Glutamatergic neuron (in vitro differentiated cells): ENCODE measurements at places on chromosomes 2 and 18. TPM values are rescaled to one million over a fixed set of nuclear protein-coding genes. Genes with fewer than 3 reads are reported as not detected.

DNA sequence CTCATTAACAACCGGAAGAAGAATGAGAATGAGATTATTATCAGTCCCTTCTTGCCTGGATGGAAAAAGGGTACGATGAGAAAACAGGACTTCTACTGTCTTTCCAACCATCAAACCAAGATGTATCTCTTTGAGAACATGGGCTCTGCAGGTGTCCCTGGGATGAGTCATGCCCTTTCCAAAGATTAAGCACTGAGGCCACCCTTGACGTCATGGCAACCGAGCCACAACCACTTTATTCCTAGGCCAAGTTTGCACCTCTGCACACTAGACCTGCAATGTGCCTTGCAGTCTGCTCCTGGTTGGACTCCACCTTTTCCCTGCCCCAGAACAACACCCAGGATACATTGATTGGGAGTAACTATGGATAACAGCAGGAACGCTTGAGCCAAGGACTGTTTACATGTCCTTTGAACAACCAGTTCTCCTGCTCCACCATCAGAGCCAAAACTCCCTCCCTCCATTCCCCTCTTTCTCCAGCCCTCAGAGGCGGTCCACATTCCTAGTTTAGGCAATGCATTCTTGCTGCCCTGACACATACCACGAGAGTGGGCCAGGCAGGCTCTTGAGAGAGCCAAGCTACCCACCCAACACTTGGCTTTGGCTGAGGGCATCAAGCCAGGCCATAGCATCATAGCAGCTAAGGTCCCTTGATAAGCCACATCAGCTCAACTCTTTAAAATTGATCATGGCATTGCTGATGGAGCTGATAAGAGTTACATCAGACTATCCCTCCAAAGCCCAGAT lies 310.7 kb downstream of the TNS1 start:
- DNase-seq, result no peak

DNA sequence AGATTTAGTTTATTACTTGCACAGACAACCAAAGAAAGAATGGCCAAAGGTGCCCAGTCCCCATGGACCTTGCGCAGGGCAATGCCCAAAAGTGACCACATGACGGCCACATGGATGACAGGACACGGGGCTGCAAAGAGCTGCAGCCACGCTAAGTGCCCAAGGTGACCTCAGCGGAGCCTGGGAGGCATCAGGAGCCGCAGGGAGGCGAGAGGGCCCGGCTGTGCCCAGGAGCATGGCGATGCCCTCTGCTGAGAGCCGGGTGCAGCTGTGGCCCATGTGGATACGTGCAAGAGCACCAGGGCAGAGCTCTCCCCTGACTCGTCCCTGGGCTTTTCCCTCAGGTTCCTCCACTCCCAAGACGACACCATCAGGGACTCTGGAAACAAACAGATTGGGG lies 14.7 kb downstream of the HES6 start:
- no peak for DNase-seq

DNA sequence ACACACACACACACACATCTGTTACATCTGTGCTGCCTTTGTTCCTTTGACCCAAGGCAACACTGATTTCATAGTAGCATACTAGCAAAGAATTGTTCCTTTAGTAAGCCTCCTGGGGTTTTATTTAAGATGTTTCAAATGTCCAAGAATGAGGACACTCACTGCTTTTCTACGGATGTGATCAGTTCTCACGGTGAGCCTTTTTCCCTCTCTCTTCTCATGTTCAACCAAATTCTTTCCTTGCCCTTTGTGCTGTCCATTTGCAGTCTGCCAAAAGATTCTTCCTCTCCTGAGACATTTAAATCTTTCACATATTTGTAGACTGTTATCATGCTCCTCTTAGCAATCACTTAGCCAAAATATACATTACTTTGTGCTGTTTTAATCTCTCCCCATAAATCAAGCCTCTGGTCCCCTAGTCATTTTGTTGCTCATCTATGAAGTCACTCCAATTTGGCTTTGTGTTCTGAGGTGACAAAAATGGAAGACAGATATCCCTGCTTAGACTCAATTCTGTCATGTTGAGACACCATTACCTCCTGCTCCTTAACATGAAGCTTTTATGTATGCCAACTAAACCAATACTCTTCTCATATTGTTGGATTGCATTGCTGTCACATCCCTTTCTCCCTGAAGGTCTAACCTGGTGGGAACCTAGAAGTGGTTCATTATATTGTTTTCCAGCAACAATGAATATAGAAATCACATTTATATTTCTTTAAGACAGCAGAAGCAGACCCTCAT lies 1605.3 kb upstream of the ACVR2A start:
- no peak for DNase-seq

DNA sequence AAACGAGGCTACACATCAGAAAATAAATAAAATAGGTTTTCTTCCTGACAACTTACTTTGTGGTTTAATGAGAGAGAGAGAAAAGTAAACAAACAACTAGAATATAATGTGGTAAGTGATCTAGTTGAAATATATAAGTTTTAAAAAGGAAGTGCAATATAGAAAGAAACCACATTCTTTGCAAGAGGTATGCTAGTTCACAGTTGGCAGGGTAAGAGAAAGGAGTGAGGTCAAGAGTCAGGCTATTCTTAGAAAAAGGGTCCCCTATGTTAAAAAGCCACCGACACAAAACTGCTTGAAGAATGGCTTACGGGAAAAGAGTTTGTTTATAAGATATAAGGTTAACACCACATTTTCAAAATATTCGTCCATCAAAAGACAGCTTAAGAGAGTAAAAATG lies 462.1 kb downstream of the ERBB4 start:
- no peak for DNase-seq

DNA sequence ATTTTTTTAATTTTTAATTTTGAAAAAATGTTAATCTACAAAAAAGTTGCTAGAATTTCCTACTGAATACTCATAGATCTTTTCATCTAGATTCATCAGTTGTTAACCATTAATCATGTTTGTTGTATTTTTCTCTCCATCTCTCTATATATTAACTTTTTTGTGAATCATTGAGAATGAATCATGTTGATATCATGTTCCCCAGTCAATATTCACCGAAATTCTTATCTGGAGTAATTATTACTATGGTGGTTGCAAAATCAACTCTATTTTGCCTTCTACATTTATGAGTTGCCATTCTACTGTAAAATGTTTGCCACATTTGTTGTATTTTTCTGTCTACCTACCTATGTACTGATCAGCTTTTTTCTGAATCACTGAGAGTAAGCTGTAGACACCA lies 154.0 kb downstream of the SPP2 start:
- no peak for DNase-seq

REG3G gene
- not detected for total RNA-seq

RBM44 gene
- 1.3 TPM for total RNA-seq
